Fibroblast of the aortic adventitia (primary cell): ENCODE measurements at places on chromosomes 6 and 20.

- DNase-seq, result no peak
Observed at GRCh38 chr20:48194583-48194982, 409.3 kb upstream of the SULF2 start.

DNA sequence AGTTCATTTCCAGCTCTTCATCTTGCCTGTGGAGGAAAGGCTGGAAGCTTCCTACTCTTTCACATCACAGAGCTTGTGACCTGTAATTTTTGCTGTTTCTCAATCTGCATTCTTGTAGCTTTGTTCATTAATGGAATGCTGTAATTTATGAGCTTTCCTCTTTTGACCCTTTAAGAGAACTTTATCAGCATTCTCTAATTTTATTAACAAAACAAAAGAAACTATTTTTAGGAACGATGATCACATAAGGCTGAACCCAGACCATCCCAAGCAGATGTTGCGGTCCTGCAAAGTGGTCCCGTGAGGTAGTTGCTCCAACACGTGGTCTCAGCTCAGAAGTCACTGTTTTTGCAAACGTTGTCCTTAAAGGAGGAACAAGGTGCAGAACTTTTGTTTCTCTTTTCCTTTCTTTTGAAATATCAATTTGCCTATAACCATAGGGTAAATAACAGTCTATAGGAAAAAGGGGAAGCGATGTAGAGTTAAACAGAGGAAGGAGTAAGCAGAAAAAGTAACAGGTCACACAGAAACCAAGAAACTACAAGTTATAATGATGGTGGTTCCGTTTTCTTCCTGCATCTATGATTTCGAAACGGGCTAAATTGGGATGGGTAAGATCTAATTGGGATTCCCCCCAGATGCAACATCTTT, 121.3 kb upstream of the PHACTR1 start:
- DNase-seq, result peak; percentile 93

- no peak for DNase-seq
Observed at GRCh38 chr6:139175389-139175948, 40.6 kb downstream of the HECA start.

DNA sequence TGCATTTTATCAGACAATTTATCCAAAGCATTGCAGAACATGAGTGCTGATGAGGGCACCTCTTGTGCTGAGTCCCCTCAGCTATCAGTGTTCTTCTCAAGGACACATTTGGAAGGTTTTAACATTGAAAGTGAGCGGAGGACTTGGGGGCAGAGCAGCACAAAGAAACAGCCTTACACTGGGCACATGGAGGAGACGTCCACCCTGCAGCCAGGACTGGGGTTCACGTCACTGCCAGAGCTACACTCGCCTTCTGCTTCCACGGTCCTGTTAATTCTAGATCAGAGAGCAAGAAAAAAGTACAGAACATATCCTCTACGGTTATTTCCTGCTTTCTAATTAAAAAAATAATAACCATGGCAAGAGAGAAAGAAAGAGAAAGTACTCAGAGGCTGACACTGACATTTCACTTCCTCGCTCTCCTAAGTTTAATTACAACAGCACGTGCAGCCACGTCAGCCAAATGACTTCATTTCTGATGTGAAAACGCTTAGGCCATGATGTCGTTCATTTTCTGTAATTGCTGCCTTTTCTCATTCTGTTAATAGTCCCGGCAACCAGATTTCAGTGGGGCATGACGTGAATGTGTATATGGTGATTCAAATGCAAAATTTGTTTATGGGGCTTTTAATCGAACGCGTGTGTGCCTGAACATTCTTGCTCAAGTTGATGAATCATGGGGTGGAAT, 5.1 kb downstream of the PRND start:
- peak; percentile 42 for DNase-seq

DNA sequence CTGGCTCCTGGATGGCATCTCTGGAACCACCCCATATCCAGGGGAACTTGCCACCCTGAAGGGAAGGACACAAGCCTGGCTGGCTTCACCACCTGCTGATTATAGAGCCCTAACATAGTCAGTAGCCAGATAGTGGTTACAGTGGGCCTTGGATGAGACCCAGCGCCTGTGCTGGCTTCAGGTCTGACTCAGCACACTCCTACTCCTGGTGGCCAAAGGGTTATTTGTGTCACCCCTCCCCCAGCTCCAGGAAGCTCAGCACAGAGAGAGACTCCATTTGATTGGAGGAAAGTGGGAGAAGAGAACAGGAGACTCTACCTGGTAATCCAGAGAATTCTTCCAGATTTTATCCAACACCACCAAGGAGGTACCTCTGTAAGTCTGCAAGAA, 12.8 kb downstream of the SNX14 start:
- DNase-seq, result peak; percentile 45

- DNase-seq, result no peak
Observed at GRCh38 chr6:145277358-145278086, 457.8 kb downstream of the EPM2A start.

DNA sequence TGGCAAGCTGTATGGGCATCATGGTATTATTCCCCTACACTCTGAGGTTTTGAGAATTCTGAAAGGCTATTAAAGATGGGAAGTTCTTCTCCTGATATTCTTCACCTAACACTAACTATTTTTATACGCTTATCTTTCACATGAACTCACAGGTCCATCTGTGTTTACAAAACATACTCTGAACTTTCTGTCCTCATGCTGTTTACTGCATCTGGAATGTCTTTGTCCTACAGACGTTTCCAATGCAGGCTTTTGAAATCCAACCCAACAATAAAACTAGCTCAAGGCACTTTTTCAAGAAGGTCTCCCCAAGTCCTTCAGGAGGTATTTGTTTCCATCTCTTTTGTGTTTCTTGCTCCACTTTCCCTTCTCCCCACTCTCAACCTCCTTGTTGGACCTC, 60.5 kb upstream of the MLIP start:
- no peak for DNase-seq

- peak; percentile 75 for DNase-seq
Observed at GRCh38 chr6:131694832-131695426, 6.3 kb downstream of the OR2A4 start.

- DNase-seq, result no peak
Observed at GRCh38 chr6:36656441-36656840, 22.1 kb upstream of the CDKN1A start.

DNA sequence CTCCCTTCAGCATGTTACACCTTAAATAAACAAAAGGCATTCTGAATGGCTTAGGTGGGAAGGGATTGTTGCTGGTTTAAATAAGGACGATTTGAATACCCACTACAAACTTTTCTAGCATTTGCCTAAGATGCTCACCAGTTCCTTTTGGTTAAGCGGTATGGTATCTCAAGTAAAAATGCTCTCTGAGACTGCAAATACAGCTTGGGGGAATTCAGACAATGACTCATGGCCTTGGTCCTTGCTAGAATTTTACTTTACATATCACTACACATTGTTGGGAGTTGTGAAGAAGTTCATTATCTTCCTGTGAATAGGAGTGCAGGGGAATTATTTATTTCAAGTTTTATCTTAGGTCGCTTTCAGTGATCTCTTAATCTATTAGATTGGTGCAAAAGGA, 670.7 kb downstream of the UTRN start:
- peak; percentile 46 for DNase-seq

DNA sequence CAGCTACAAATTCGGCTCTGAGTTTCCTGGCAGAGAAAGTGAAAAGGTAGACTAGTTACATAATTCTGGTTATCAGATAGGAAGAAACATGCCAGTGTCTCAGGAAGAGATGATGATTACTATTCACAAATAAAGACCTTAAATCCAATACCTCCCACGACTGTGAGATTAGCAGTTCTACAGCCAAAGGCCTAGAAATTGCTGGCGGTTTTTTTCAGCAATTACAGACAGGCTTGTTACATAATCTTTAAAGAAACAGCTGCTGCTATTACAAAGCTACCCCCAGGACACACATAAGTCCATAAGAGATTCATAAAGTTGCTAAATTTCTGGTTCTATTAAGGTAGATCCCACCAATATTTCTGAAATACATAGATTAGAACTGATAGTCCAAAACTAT, 40.2 kb downstream of the PIGU start:
- DNase-seq, result no peak

DNA sequence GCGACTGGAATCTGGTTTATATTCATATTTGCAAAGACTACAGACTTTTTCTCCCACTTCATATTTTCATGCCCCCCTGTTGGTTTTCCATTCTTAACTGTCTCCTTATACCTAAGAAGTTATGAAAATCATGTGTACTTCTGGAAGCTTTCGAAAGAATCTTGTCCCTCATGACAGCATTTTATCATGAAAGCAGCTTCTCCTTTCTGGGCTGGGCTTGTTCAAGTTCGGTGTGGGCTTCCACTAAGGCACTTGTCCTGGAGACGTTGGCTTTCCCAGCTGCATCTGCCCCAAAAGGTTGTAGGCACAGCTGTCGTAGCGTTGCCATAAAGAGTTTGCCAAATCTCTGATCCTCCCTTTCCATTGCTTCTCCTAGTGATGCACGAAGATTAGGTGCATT, 56.5 kb downstream of the RPRD1B start:
- no peak for DNase-seq

- peak; percentile 76 for DNase-seq
Observed at GRCh38 chr6:100342830-100343229, 121.9 kb downstream of the SIM1 start.

- no peak for DNase-seq
Observed at GRCh38 chr6:160998766-160999165, 7.2 kb downstream of the MAP3K4 start.

- no peak for DNase-seq
Observed at GRCh38 chr6:6858533-6858982, 249.2 kb upstream of the RREB1 start.

GRCh38 chr6:162638931-162639574, 88.5 kb downstream of the PRKN start:
- DNase-seq, result no peak

GRCh38 chr20:46830886-46831632, 63.6 kb upstream of the EYA2 start:
- no peak for DNase-seq

- peak; percentile 51 for DNase-seq
Observed at GRCh38 chr6:106446287-106446885, 85.9 kb downstream of the CRYBG1 start.

- peak; percentile 62 for DNase-seq
Observed at GRCh38 chr6:136782021-136782770, 10.1 kb downstream of the MAP3K5 start.

DNA sequence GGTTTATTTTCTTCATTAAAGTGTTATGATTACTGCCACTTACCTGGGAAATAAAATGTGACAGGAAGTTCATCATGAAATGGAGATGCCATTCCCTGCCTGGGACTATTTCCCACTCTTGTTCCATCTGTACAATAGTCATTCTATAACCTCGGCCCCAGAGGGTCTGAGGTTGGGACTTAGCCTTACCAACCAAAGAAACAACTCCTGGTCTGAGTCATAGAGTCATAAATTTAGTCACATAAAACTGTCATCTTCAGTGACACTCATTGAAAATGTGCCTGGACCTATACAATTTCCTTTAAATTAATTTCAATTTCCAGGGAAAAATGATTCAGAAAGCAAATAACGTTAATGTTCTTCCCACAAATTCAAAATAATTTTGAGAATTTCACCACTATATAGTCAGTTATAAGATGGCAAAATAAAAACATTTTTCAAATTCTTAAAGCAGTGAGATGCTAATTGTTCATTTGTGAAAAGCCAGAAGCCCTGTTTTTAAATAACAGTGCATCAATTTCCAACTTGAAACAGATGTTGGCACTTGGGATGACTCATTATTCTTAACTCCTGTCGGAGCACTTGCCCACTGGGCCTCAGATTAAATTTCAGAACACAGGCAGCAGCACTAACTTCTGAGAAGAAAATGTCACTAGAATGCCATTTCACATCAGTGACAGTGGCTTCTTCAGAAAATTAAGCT, 201.2 kb upstream of the SMLR1 start:
- DNase-seq, result peak; percentile 67

DNA sequence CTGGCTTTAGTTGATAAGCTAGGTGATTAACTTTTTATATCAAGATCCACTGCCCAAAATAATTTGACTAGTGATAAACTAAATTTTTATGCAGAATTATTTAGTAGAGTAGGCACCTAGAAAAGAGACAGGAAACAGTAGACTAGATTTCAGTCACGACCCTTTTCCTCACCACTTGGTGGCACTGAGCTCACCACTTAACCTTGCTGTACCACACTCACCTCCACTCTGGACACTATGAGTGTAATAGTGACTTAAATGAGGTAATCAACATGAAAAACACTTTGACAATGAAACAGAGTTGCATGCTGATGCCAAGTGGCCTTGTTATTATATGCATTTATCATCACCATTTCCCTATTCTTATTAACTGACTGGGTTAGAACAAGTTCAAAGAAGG, 730.4 kb downstream of the KIF16B start:
- DNase-seq, result no peak

GRCh38 chr6:119626884-119627619, 277.5 kb upstream of the MAN1A1 start:
- DNase-seq, result peak; percentile 37
